ENCODE measurements at places on chromosomes 4 and X. TPM values are rescaled to one million over a fixed set of nuclear protein-coding genes. Genes with fewer than 3 reads are reported as not detected.
A peak's percentile ranks its signal among the peaks of the same experiment; 100 is the strongest.

DNA sequence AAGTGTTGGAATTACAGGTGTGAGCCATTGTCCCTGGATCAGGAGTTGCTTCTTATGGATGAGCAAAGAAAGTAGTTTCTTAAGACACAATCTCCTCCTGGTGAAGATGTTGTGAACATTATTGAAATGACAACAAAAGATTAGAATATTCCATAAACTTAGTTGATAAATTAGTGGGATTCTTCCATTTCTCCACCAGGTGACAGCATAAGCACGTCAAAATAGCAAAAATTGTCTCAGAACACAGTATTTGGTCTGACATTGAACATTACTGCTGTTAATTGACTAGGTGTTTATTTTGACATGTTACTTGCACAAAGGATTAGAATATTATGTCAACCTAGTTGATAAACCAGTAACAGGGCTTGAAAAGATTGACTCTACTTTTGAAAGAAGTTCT, 21.6 kb downstream of the CLDN34 start:
- peak; percentile 18 for DNase-seq

DNA sequence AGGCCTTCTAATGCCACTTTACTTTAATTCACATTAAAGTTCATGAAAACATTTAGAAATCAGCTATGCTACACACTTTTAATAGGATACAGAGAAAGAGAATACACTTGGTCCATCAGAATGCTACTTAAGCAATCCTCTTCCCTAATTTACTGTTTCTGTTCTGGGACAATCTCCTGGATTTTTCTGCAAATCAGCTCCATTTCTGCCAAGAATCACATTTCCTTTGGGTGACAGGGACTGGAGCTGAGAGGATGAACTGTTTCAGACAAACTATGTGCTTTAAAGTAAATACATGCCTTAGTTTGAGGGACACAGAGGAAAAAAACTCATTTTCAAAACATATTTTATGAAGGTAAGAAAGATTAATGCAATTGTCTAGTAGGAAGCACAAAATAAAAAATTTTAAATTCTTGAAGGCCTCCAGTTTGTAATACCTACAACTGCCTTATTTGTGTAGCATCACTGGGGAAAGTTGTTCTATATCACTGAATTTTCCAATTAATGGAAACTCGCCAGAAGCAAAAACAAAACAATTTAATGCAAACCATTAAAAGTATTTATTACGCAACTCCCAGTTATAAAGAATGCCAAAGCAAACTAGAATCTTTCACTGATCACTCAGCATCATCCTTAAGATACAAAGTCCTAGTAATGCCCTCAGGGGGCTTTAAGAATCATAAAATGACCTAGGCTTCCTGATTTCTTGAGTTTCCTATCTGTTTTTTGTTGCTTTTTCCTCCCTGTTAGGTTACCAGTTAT, 36.3 kb downstream of the BCLAF3 start:
- no peak for DNase-seq

GRCh38 chrX:16215660-16216059, 48.4 kb downstream of the MAGEB17 start:
- DNase-seq = no peak

Gene RBM46
- total RNA-seq = not detected

Gene SCARB2
- 365 TPM for total RNA-seq

GRCh38 chrX:125219852-125220251, 99.8 kb upstream of the TEX13C start:
- DNase-seq = no peak

- no peak for DNase-seq
These were observed 96.0 kb upstream of the C1GALT1C1 start for GRCh38 chrX:120725874-120726273.

GRCh38 chr4:94976371-94977011, 218.7 kb downstream of the BMPR1B start:
- DNase-seq = peak; percentile 79

Gene TNIP3
- total RNA-seq = 0.50 TPM

All from fibroblast of lung (primary cell).